ENCODE measurements at places on chromosomes 16 and 17.

DNA sequence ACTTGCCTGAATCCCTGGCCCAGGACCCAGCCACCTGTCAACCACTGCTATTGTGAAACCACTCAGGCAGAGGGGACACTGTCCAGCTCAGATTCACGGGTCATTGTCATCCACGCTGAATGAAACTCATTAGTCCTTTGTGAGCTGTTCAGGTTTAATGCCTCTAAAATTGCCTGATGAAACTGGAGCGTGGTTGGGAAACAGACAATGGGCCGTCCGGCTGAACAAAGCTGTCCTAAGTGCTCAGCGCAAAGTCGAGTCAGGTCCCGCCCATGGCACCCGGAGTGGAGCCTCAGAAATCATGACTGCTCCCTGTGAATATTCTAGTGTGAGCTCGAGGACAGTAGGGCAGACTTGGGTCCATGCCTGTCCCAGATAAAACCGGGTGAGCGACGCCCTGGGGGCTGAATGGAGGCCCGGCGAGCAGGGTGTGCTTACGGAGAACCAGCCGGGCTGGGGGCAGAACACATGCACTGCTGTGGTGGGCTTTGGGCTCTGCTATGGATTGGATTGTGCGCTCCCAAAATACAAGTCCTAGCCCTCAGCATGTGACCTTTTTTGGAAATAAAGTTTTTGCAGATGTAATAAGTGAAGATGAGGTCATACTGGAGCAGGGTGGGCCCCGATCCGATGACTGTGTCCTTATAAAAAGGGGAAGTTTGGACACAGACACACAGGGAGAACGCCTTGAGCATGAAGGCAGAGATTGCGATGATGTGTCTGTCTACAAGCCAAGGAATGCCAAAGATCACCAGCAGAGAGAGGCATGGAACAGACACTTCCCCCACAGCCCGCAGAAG is 12.9 kb upstream of the CMIP start:
- peak; percentile 62 for DNase-seq

DNA sequence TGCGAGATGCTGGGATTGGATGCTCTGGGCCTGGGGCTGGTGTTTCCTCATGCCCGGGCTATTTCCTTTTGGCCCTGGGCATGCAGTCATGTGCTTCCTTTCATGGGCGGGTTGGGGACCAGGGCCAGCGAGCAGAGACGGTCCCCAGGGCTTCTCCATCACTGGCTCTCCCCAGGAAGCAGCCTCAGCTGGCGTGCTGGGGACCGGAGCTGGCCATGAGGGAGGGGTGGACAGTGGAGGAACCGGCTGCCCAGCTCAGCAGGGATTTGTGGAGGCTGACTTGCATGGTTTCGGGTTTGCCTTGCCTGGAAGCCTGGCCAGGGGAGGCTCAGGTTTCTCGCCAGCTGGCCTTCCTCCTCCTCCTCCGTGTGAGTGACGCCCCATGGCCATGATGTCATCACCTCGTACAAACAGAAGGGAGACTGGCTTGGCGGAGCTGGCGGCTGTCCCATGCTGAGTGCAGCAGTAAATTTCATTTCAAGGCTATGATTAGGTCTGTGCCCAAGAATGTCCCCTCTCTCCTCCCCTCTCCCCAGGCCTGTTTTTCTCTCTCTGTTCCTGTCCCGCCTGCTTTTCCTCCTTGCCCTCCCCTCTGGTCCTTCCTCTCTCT is 8.9 kb upstream of the TIMP2 start:
- DNase-seq, result peak; percentile 99

DNA sequence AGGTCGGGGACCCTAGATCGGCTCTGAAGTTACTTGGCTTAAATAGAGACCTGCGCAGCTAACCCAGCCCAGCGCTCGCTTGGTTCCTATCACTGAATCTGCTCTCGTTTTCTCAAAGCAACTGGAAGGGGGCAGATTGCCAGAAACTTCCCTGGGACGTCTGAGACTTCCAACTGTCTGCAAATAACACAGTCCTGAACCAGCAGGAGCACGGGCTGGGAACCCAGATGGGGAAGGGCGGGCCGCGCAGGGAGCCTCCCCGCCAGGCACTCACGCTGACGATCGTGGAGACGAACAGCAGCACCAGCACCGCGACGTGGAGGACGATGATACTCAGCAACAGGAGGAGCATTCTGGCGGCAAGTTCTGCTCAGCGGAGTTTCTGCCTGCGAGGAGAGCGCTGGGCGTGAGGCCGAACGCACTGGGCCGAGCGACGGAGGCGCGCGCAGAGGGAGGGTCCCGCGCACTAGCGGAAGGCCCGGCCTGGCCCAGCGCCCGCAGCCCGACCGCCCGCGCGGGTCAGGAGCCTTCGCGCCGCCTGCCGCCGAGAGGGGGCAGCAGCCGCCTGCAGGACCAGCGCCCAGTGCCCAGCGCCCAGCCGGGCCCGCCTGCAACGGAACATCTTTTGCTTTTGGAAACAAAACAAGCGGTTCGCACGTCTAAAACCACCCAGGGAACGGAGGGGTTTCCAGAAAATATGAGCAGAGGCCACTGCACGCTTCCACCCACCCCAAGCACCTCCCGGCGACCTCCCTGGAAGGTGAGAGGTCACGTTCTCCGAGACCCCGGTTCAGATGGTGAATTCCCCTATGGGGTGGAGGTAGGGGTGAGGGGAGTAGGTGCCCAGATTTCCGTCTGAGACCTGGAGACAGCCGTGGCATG is 4.5 kb downstream of the PMP22 start:
- DNase-seq, result peak; percentile 95

DNA sequence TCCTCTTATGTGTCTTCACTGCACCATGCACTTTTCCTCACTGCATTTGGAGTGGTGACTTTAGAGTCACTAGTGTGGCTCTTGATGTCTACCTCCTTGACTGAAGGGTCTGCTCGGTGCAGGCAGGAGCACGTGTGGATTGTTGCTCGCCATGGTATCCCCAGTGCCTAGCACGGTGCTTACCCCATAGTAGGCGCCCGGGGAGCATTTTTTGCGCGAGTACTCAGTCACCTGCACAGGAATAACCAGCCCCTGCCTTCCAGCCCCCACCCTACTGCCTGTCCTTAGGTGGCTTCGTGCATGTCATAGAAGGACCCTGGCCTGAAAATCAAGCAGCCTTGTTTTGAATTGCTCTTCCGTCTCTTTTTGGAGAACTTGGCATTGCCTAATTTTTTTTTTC is 31.3 kb downstream of the CDRT15 start:
- DNase-seq, result no peak

DNA sequence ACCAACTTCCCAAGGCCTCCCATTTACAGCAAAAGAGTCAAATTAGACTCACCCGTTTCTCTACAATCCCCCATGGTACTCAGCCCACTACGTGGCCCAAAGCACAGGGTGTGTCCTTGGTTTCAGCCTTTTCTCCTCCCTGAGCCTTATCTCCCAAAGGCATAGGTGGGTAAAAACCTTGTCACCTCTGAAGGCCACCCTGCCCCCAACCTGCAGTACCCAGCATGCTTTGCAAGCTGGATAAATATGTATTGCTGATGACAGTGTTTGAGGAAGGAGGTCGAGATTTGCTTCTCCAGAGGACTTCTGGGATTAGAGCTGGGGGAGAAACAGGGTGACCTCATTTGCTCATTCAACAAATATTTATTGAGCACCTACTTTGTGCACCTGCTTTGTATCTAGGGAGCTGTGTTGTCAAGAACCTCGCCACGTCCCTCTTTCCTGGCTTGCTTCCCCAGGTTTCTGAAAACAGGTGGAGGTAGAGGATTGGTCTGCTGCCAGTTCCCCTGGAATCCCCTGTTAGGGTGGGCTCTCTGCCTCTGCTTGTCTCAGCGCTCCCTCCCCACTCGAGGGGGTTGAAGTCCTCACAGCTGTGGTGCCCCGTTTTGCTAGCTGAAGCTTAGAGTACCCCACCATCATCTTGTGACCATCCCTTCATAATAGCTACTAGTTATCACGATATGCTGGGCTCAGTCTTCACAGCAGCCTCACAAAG is 3.0 kb downstream of the LASP1 start:
- no peak for DNase-seq

DNA sequence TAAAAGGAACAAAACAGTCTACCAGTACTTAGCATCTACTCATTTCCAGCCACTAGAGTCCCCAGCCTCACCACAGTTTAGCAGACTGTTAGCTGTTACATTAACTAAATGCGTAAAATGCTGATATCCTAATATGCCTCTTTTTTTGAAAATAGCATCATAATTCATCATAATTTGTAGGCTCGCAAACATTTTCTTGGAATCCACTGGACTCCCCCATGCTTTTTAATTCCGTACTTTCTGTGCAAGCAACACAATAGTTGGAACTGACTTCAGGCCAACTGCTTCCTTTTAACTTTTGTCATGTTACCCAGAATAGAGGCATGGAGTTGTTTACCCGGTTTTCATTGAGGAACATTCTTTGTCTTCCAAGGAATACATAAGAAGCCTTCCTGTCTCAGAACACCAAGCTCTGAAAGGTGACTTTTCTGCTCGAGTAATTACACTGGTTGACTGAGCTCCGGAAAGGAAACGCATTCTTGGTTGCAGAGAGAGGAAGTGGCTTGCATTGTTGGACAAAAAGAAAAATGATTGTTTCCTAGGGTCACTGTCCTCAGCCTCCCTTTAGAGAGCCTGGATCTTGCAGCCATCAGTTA is 30.9 kb upstream of the SEC14L1 start:
- DNase-seq, result peak; percentile 36

DNA sequence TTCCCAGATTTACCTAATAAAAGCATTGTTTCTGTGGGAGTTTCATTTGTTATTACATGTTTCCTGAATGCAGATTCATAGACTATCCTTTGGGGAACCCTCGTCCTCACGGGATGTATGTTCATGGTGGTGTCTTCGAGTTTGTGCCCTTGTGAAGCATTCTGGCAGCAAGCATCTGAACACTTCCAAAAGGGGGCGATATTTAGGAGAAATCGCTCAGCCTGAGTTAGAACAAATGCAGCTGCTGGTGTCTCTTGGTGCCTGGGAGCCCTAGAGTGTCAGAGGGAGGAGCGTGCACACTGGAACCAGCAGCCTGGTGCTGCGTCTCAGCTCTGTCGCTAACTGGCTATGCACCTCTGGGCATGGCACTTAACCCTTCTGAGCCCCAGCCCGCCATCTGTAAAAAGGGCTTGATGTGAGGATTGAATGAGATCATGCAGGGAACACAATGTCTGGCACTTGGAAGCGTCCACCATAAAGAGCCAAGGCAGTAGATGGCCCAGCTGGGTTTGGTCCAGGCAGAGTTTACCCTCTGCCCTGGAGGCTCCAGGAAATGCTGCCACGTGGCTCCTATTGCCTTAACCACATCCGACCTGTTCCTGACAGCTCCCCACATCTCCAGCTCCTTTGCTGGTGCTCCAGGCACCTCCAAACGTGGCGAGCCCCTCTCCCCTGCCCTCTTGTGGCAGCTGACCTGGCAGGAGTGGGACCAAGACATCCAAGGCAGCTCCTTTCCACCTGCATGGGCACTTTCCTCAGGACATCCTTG is 25.0 kb upstream of the C16orf78 start:
- DNase-seq, result no peak

GRCh38 chr16:88610909-88611812 is 27.2 kb upstream of the IL17C start:
- DNase-seq, result no peak

DNA sequence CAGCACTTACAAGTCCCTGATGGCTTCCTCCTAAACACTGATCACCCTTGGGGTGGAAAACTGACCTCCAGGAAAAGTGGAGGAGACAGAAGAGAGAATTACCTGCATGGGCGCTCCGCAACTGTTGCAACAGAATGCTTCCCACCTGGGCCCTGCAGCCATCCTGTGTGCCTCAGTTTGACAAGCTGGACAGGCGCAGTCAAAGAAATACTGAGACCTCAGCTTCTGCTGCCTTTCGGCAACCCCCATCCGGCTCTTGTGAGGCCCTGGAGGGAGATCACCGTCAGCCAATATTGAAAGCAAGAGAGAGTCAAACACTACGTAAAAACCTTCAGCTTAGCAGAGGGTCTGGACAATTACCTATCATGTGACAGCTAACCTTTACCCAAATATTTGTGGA is 24.8 kb downstream of the SERPINF1 start:
- DNase-seq, result no peak

GRCh38 chr16:89999831-90000574 is 19.3 kb downstream of the DBNDD1 start:
- no peak for DNase-seq

DNA sequence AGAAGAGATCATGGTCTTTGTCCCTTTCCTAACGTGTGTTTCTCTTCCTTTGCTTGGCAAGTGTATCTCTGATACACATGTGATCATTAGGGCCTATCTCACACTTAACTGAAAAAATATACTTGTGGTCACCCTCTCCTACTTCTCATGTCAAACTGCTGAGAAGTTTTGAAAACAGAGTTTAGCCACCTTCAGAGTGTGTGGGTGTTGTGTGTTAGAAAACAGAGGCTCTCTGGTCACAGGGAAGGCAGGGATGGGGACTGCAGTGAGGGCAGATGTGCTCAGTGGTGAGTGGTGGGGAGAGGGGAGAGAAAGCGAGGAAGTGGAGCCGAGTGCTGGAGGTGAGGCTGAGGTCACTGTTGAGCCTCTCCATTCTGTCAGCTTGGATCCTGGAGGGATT is 29.4 kb downstream of the GRB7 start:
- DNase-seq, result no peak

All from adipocyte (in vitro differentiated cells).